ENCODE measurements at places on chromosomes 5 and 9.

- H3K4me3 ChIP-seq = no peak overlapping the region
- no peaks in the 10 kb centered on the region for H3K27me3 ChIP-seq
- H3K36me3 ChIP-seq = no peaks in the 10 kb centered on the region
- peaks cover 6% of the 10 kb centered on the region for H3K4me1 ChIP-seq
- no peak overlapping the region for H3K27ac ChIP-seq
Observed at GRCh38 chr5:78787783-78788182, 139.2 kb upstream of the LHFPL2 start.

GRCh38 chr5:108578791-108579190, 168.9 kb upstream of the FER start:
- H3K4me3 ChIP-seq = no peak overlapping the region
- H3K36me3 ChIP-seq = no peaks in the 10 kb centered on the region
- H3K27ac ChIP-seq = no peak overlapping the region
- no peak for DNase-seq
- no peaks in the 10 kb centered on the region for H3K4me1 ChIP-seq

GRCh38 chr9:19470981-19471650, 62.3 kb downstream of the ACER2 start:
- H3K36me3 ChIP-seq = no peaks in the 10 kb centered on the region
- H3K4me3 ChIP-seq = no peak overlapping the region
- H3K27me3 ChIP-seq = peaks cover 5% of the 10 kb centered on the region
- peaks cover 11% of the 10 kb centered on the region for H3K4me1 ChIP-seq

DNA sequence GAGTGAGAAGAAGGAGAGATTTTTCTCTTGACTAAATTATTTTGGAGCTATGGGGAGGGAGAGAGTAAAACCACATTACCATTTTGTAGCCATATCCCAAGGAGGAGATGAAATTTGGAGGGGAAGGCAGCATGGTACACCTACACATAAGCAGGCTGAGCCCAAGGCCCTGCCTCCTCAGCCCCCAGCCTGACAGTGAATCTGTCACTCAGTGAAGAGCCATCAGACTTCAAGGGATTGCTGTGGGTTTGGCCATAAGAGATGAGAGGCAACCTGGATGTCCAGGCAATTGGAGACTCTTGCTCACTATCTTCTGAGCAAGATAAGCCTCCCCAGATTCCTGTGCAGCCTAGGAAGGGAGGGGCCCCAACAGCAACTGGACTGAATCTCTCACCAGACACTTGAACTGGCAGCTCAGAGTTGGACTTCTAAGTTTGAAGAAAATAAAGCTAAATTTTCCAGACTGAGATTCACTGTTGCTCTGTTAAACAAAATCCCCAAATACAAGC, 216.6 kb downstream of the SEMA6A start:
- no peak for DNase-seq
- H3K4me3 ChIP-seq = no peak overlapping the region
- H3K36me3 ChIP-seq = peaks cover 1% of the 10 kb centered on the region
- no peak overlapping the region for H3K27ac ChIP-seq

DNA sequence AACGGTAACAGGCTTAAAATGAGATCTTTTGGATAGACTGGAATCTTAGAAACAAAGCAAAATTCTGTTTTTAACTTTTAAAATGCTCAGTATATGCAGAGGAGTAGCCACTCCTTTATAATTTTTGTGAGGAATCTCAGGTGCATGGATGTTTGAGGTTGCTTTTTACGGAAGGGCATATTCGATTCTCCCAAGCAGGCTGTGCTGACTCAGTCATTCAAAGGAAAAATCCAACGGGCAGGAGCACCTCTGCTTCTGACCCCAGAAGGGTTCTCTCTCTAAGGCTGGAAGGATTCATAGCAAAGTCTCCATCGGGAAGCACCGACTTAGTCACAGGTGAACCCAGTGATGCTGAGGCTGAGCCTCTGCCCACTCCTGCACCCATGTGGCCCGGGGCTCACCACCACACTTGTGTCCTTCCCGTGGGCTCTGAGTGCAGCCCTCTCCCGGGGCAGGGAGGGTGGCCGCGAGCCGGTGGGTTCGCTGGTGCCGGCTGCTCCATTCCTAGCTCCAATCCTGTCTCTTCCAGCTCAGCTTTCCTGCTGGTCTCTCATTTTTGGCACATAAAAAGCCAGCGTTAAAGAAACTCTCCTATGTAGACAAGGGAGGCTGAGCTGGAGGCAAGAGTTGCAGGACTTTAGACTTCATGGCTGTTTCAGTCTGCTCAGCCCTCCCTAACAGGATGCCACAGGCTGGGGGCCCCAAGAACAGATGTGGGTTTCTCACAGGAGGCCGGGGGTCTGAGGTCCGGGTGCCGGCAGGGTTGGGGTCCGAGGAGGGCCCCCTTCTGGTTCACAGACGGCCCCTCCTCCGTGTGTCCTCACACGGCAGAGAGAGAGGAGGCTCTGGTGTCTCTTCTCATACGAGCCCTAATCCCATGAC, 135.6 kb upstream of the LPCAT1 start:
- peaks cover 13% of the 10 kb centered on the region for H3K27me3 ChIP-seq
- H3K4me1 ChIP-seq = no peaks in the 10 kb centered on the region
- no peak overlapping the region for H3K4me3 ChIP-seq
- no peak overlapping the region for H3K27ac ChIP-seq

GRCh38 chr9:89243296-89244061, 64.9 kb upstream of the SHC3 start:
- no peaks in the 10 kb centered on the region for H3K36me3 ChIP-seq

- peaks cover 9% of the 10 kb centered on the region for H3K27me3 ChIP-seq
- H3K4me1 ChIP-seq = peaks cover 32% of the 10 kb centered on the region
- H3K4me3 ChIP-seq = peak overlapping the region; percentile 82
- no peak for DNase-seq
Observed at GRCh38 chr5:175478008-175478383, 364 bp upstream of the SFXN1 start.

GRCh38 chr9:109463924-109464625, 34.0 kb downstream of the PTPN3 start:
- H3K4me3 ChIP-seq = peak overlapping the region; percentile 1
- no peaks in the 10 kb centered on the region for H3K27me3 ChIP-seq
- DNase-seq = peak; percentile 76
- peaks cover 45% of the 10 kb centered on the region for H3K4me1 ChIP-seq

GRCh38 chr9:129879103-129879699, 43.9 kb downstream of the USP20 start:
- H3K4me1 ChIP-seq = peaks cover 5% of the 10 kb centered on the region
- no peaks in the 10 kb centered on the region for H3K27me3 ChIP-seq
- DNase-seq = no peak

DNA sequence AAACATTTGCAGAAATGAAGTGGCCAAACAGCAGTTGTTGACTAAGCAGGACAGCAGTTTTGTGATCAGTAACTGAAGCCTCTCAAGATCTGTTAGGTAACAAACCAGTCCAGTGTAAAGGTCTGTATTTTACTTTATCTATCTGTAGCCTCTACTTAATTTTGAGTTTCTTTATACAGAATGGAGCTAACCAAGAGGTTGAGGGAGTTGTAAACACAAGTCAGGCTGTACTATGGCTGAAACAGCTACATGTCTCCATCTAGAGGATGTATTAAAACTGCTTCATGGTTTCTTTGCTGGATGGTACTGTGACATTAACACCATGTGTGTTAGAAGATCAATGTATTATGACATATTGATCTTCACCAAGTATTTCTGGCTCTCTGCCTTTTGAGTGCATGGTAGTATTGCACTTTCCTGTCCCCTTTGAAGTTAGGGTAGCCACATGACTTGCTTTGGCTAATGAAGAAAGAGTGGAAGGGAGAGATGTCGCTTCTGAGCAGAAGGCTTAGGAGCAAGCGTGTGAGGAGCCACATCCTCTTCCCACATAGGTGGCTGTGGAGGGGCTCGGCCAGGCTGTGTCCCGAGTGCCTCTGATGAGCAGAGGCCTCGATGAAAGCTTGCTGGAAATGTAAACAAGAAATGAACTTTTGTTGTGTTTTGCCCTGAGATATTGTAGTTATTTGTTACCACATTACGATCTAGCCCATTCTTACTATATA, 105.6 kb upstream of the PCA3 start:
- no peak overlapping the region for H3K4me3 ChIP-seq
- H3K4me1 ChIP-seq = peaks cover 45% of the 10 kb centered on the region
- peaks cover 4% of the 10 kb centered on the region for H3K27me3 ChIP-seq
- no peaks in the 10 kb centered on the region for H3K36me3 ChIP-seq
- no peak for DNase-seq
- H3K27ac ChIP-seq = no peak overlapping the region

- H3K4me3 ChIP-seq = no peak overlapping the region
- H3K27me3 ChIP-seq = peaks cover 11% of the 10 kb centered on the region
- no peaks in the 10 kb centered on the region for H3K36me3 ChIP-seq
- no peak overlapping the region for H3K27ac ChIP-seq
- H3K4me1 ChIP-seq = no peaks in the 10 kb centered on the region
Observed at GRCh38 chr5:76025069-76025468, 58.1 kb upstream of the SV2C start.

DNA sequence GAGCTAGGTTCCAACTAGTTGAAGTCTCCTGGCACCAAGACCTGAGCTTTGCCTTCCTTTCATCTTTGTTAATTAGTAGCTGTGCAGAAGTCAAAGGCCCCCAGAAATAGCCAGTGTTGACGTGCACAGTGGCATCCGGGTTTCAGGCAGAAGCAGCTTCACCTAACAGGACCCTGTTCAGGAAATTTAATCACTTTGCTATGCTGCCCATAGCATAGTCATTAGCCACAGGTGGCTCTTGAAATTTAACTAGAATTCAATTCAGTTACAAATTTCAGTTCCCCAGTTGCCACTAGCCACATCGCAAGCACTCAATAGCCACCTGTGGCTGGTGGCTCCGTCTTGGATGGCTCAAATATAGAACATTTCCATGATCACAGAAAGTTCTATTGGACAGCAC, 179.1 kb downstream of the GOLPH3 start:
- no peak for DNase-seq
- no peak overlapping the region for H3K4me3 ChIP-seq
- H3K27me3 ChIP-seq = no peaks in the 10 kb centered on the region
- H3K27ac ChIP-seq = no peak overlapping the region

DNA sequence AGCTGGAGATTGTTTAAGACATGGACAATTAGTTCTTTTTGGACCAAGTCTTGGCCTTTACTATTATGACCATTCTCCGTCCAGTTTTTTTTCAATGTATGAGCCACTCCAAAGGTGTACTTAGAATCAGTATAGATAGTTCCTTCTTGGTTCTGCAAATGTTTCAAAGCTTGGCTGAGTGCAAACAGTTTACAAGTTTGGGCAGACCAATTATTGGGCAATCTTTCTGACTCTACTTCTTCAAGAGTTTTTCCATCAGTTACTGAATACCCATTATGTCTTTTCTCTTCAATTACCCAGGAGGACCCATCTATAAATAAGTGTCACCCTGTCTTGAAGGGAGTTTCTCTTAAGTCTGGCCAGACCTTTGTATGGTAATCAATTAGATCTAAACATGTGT, 15.5 kb downstream of the IFT74 start:
- H3K4me1 ChIP-seq = no peaks in the 10 kb centered on the region

- H3K4me3 ChIP-seq = no peak overlapping the region
- no peaks in the 10 kb centered on the region for H3K36me3 ChIP-seq
- no peak for DNase-seq
Observed at GRCh38 chr5:139660923-139661814, 13.0 kb downstream of the CXXC5 start.

- DNase-seq = no peak
- H3K4me1 ChIP-seq = no peaks in the 10 kb centered on the region
- no peaks in the 10 kb centered on the region for H3K27me3 ChIP-seq
- H3K4me3 ChIP-seq = no peak overlapping the region
Observed at GRCh38 chr9:26169708-26170107, 491.5 kb upstream of the TUSC1 start.

DNA sequence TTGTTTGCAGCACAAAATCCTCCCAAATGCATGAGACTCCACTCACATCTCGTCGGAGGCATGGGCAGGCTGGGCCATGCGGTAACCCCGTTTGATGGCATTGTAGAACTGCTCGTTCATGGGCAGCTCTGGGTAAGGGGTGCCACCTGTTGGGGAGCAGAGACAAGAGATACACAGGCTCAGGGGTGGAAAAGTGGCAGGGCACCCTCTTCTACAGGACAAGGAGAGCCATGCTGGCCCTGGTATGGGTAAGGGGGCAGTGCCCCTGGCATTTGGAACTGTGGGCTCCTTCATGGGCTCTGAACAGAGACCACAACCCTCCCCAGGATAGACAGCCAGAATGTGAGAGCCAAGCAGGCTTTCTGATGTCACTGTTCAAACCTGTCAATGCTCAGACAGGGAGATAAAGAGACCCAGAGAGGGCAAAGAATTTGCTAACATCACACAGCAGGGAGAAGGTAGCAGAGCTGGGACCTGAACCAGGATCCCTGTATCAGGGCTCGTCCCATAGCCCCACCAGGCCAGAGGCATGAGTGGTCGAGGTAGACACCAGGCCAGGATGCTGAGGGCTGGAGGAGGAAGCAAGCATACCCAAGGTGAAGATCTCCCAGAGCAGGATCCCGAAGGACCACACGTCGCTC, 33.2 kb upstream of the CSF1R start:
- peaks cover 3% of the 10 kb centered on the region for H3K4me1 ChIP-seq
- no peak for DNase-seq
- H3K4me3 ChIP-seq = no peak overlapping the region
- no peak overlapping the region for H3K27ac ChIP-seq

GRCh38 chr5:169706071-169706470, 69.0 kb downstream of the DOCK2 start:
- H3K4me3 ChIP-seq = no peak overlapping the region
- H3K27ac ChIP-seq = no peak overlapping the region
- H3K36me3 ChIP-seq = peaks cover 75% of the 10 kb centered on the region
- H3K4me1 ChIP-seq = peaks cover 7% of the 10 kb centered on the region
- DNase-seq = peak; percentile 6

DNA sequence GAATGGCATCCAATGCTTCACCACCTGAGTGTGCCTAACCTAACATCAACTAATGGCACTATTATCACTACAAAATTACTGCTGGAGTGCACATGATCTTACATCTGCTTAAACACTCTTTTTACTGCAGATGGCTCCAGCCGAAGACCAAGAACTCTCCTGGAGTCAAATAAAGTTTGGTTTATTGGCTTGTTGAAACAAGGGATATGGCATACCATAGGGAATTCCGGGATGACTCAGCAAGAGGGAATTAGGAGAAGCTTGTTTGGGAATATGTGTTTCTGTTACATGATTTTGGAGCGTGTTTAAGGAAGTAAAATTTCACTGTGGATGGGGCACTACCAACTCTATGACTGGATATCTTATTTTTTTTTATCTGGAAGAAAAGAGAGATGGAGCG, 872.6 kb downstream of the DTWD2 start:
- DNase-seq = no peak
- no peaks in the 10 kb centered on the region for H3K36me3 ChIP-seq
- no peaks in the 10 kb centered on the region for H3K4me1 ChIP-seq
- no peak overlapping the region for H3K4me3 ChIP-seq

- H3K36me3 ChIP-seq = no peaks in the 10 kb centered on the region
- H3K4me3 ChIP-seq = no peak overlapping the region
- H3K4me1 ChIP-seq = peaks cover 7% of the 10 kb centered on the region
Observed at GRCh38 chr9:19988281-19988680, 199.4 kb upstream of the SLC24A2 start.

DNA sequence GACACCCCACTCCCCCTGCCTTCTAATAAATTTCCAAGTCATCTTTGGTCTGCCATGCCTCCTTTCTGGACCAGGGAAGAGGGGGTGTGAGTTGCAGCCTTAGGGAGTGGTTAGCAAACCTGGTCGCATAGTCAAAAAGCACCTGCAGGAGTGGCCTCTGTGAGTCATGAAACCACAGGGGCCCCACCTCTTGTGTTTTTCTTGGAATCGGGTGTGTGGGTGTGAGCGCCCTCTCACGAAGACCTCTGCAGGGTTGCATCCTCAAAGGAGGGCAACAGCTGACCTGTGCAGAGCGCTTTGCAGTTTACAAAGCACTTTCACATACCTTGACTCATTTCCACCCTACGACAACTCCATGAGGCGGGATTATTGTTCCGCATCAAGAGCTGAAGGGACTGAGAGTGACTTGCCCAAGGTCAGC, 36.8 kb upstream of the TEX48 start:
- H3K36me3 ChIP-seq = peaks cover 27% of the 10 kb centered on the region
- peak; percentile 97 for DNase-seq
- H3K27me3 ChIP-seq = peaks cover 13% of the 10 kb centered on the region
- H3K4me3 ChIP-seq = peak overlapping the region; percentile 60
